T47D (cell line): ENCODE measurements at places on chromosomes 1 and 21.

- DNase-seq: no peak
Observed at GRCh38 chr1:152162792-152163463, 3.9 kb upstream of the RPTN start.

- no peak for DNase-seq
Observed at GRCh38 chr1:61424382-61424781, 300.6 kb downstream of the TM2D1 start.

GRCh38 chr1:56430141-56430839 lies 149.1 kb downstream of the PLPP3 start:
- DNase-seq: no peak

DNA sequence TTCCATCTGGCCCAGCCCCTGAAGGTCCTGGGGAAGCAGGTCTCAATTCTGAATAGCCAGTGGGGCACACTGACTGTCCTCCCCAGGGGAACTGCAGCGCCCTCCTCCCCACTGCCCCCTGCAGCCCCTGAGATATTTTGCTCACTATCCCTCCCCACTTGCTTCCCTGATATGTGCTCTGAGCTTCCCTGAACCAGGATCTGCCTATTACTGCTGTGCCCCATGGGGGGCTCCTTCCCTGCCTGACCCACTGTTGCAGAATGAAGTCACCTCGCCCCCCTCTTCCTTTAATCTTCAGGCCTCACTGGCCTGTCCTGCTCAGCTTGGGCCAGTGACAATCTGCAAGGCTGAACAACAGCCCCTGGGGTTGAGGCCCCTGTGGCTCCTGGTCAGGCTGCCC lies 89.8 kb downstream of the PTPRU start:
- DNase-seq: no peak

GRCh38 chr1:212587016-212587887 lies 21.3 kb upstream of the ATF3 start:
- DNase-seq: no peak

- DNase-seq: no peak
Observed at GRCh38 chr21:44392916-44393315, 39.5 kb downstream of the TRPM2 start.

- no peak for DNase-seq
Observed at GRCh38 chr1:213131851-213132655, 81.0 kb downstream of the RPS6KC1 start.

GRCh38 chr1:82392513-82392912 lies 591.8 kb downstream of the ADGRL2 start:
- DNase-seq: no peak

GRCh38 chr1:171158096-171158495 lies 27.0 kb upstream of the FMO2 start:
- no peak for DNase-seq

- DNase-seq: no peak
Observed at GRCh38 chr1:183987593-183988318, 49.8 kb downstream of the COLGALT2 start.

DNA sequence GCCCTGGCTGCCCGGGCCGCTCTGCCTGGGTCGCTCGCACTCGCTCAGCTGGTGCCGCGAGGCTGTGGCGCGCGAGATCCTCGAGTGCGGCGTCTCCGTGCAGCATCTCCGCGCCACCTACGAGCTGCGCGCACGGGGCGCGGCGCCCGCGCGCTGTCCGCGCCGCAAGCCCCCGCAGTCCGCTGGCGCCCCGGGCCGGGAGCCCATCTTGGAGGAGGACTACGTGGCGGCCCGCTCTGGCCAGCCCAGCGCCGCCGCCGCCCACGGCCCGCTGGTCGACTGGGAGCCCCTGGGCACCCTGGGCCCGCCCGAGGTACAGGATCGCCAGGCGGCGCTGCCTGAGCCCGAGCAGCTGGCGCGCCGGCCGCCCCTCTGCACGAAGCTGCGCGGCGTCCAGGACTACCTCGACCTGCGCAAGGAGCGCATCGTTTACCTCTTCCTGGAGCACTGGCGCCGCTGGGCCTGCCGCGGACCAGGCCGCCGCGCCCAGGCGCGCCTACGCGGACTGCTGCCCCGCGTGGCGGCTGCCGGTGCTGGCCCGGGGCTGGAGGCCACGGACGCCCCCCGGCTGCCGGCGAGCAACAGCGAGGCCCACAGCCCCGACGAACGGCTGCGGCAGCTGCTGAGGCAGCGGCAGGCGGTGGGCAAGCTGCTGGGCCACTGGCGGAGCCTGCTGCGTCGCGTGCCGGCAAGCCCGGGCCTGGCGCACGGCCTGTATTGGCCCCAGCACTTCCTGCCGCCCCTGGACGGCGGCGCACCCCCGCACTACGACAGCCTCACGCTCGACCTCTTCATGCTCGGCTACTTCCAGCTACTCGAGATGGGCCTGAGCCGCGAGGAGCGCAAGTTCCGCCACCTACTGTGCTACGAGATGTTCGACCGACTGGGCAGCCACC lies 10.9 kb downstream of the TNFRSF25 start:
- DNase-seq: no peak

- no peak for DNase-seq
Observed at GRCh38 chr1:156080863-156081179, 1.4 kb downstream of the MEX3A start.

DNA sequence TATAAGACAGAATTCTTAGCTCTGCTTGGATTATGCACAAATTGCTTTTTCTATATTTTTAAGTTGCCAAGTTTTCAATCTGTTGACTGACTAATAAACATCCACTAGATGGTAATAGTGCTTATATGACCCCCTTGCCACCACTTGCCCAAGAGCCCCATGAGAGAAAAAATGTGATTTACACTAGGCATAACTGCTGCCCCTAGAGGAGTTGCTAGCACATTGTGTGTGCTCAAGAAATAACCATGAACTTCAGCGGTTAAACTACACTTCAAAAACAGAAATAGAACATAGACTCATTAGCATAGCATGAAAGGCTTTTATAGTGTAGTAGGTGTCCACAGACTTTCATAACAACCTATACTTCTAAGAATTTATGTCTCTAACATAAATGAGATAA lies 61.4 kb downstream of the BRINP3 start:
- no peak for DNase-seq

DNA sequence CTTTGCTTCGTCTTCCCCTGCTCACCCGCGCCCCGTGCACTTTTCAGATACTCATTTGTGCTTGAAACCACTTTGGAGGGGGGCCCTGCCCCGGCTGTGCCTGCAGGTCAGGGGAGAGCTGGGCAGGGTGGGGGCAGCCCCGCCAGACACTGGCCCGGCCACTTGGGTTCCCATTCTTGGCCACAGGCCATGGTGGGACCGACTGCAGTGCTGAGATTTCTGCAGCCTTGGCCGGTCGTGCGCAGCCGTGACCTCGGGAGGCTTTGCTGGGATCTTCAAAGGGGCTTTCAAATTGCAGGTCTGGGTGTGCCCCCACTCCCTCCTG lies 54.5 kb upstream of the TTC34 start:
- no peak for DNase-seq
